ENCODE measurements at places on chromosomes 16 and 17.

DNA sequence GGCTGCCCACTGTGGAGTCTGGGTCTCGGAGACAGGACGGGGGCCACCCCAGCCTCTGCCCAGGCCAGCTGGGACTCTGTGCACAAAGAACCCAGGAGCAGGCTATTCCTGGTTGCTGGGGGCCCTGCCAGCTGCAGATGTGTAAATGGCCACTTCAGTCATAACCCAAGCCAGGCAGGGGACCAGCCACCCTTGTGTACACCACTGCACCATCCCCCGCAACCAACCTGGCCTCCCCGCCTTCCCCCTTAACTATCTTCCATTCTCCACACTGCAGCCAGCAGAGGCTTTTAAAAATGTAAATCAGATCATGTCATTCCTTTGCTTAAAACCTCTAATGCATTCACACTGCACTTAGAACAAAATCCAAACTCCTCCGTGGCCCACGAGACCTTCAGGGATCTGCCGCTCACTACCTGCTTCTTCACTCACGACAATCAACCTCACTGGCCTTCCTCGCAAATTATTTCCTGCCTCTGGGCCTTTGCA lies 28.3 kb downstream of the RTN4RL1 start:
- ATAC-seq: no peak

- ATAC-seq: no peak
Measured at GRCh38 chr16:4264546-4264945, 8.3 kb downstream of the TFAP4 start.

- no peak for ATAC-seq
Measured at GRCh38 chr17:21174713-21175112, 39.2 kb downstream of the TMEM11 start.

DNA sequence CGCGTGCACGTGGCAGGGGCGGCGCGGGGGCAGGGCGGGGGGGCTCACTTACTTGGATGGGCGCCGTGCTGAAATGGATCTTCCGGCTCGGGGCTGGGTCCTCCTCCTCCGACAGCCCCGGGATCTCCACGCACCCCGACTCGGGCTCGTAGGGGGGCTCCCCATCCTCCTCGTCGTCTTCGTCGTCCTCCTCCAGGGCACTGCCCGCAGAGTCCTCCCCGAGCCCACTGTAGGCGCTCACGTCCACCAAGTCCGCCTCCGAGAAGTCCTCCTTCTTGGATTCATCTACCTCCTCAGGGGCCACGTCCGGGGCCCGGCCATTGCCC lies 1.4 kb downstream of the PPP1R9B start:
- ATAC-seq: no peak

- no peak for ATAC-seq
Measured at GRCh38 chr16:47646914-47647313, 185.8 kb downstream of the PHKB start.

- peak; percentile 40 for ATAC-seq
Measured at GRCh38 chr17:59425085-59425931, 93.9 kb downstream of the YPEL2 start.

DNA sequence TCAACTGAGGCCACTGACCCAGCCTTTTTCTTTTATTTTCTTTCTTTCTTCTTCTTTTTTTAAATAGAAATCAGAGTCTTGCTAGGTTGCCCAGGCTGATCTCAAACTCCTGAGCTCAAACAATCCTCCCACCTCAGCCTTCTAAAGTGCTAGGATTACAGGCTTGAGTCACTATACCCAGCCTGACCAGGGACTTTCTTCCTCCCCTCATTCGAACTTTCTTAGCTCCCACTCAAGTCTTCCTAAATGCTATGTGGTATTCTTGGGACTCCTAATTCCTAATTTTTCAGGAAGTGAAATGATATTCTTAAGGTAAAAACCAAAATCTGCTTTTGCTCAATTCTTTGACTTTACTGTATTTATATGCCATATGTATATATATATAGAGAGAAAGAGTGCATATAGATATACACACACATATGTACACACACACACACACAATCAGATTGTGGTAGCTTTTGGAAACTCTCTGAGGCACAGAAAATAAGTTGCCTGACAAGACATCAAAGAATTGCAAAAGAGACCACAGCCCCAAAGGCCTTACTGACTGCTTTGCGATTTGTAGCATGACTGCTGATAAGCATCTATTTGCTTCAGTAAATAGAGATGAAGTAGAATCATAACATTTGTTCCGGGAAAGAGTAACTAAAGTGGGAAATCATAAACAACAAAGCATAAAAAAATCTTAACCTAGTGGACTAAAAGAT lies 9.5 kb upstream of the AMZ2 start:
- ATAC-seq: no peak

DNA sequence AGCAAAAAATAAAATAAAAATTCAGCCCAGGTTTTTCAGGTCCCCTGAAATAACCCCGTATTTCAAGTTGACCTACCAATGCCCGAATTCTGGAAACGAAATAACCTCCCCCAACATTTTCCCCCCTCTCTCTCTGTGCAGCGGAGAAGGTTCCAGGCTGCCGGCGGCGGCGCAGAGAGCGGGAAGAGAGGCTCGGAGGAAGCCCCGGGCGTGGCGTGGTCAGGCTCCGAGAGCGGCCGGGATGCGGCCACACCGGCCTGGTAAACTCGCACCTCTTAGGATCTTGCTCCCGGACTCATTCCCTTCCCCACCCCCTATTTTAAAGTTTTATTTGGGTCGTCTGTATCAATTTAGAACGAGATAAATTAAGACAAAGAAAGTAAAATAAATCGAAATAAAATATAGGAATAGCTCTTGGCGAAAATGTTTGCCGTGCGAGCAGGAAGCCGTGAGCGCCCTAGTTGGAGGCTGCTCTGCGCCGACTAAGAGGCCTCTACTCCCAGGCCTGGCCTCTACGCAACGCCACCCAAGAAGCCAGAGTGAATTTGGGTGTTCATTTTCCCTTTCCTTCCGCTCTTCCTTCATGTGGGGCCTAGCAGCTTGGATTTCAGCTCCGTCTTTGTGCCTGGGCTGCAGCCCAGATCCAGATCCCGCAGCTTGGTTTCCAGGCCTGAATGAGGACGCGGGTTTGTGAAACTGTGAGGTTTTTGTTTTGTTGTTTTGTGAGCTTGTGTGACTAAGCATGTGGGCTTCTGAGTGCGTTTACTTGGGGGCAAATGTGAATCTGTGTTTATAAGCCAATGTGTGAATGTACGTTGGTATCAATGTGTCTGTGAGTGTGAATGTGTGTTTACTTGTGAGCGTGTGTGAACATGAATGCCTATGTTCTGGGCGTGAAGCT lies 1.5 kb upstream of the HOXB6 start:
- no peak for ATAC-seq

- no peak for ATAC-seq
Measured at GRCh38 chr16:31131416-31131815, 4.1 kb downstream of the PRSS8 start.

DNA sequence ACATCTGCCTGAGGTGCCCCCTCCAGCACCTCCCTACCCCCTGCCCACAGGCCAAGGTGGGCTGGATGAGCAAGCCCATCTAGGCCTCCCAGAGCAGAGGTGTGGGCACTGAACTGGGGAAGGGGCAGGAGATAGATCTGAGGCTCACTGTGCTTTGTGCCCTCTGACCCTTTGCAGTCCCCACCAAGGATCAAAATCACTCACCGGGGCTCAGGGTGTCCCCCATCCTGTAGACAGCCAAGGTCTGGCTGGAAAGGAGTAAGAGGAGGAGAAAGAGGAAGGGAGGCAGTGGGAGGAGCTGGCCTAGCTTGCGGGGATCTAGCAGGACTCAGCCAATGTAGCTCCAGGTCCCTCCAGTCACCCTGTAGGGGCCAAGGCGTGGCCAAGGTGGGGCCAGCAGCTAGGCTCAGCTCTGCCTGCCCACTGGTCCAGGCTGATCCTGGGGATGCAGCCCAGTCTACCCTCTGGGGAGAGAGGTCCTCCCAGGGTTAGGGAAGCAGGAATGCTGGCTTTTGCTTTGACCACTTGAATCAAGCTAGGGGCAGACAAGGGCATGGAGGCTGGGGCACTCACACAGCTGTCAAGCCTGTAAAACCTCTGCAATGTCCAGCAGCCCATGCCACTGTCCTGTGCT lies 1.8 kb downstream of the SLC12A4 start:
- no peak for ATAC-seq

DNA sequence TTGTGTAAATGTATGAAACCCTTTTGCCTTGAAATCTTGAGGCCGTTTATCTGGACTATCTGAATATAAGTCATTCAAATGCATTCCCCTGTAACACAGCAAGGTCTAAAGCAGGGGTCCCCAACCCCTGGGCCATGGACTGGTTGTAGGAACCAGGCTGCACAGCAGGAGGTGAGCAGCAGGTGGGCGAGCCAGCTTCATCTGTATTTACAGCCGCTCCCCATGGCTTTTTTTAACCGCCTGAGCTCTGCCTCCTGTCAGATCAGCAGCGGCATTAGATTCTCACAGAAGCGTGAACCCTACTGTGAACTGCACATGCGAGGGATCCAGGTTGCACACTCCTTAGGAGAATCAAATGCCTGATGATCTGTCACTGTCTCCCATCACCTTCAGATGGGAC lies 24.1 kb downstream of the DNAH3 start:
- no peak for ATAC-seq

DNA sequence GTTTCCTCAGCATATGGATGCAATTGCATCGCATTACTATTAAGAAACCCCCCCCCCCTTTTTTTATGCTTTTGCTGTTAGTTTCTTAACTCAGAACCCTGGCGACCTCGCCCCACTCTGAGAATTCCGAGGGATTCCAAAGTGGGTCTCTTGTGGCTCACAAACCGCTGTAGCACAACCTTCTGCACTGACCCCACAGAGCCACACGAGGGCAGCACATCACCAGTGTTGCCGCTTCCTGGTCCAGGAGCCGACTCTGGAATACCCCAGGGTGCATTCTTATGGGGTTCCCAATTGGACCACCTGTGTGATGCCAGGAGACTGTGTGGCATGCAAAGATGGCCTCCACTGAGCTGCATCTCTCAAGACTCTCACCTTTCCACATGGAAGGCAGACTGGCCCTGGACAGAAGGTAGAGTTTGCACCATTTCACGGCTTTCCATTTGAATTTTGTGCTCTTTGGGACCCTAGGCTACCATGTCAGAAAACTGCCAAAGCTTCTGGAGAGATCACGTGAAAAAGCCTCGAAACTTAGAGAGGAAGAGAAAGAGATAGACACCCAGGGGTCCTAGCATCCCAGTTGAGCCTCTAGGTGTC lies 432.7 kb upstream of the ASIC2 start:
- ATAC-seq: no peak

DNA sequence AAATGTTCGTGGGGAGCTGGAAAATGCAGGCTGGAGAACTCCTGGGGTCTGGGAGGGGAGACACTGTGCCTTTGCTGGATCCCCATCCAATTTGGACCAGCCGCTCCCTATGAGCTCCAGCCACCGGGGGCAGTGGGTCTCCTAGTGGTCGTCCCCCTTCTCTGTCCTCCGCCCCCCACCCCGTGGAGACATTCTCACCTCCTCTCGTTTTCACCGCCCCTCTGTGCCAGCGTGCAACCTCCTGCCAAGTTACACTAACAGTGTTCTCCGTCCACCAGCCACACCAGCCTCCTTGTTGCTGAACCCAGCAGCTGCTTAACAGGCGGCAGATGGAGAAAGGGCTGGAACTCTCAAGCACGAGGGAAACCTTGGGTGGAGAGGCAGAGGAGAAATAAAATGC lies 67.4 kb upstream of the SOX9 start:
- no peak for ATAC-seq

GRCh38 chr17:28946239-28946638 lies 5.1 kb downstream of the PHF12 start:
- no peak for ATAC-seq

DNA sequence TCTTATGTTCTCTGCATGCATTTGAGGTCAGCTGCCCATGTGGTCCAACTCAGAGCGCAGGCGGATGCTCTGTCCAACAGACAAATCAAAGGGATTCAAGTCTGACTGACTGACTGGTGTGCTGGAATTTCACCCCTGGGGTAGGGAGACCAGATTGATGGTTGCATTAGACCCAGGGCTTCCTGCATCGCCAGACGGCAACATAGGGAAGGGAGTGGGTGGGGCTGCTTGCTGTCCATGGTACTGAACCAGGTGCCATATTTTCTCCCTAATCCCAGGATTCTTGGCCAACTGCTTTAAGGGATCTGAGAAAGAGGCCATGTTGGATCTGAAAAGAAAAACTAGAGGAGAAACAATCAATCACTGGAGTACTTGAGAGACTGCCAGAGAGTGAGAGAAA lies 332.0 kb downstream of the XYLT1 start:
- no peak for ATAC-seq

DNA sequence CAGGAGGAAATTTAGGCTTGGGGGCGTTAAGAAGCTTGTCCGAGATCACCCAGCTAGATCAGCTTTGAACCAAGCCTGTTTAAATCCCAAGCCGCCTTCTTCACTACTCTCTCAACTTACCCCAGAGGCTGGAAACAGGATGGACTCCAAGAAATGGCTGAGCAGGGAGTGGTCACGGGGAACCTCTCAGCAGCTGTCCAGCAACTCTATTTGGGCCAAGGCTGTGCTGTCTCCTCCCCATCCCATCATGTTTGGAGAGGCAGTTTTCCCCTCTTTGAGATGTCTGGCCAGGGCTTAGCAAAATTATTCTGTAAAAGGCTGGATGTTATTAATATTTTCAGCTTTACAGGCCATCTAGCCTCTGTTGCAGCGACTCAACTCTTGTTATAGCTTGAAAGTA lies 305.7 kb downstream of the RBFOX1 start:
- no peak for ATAC-seq

GRCh38 chr17:79272666-79273219 lies 198.1 kb downstream of the ENGASE start:
- ATAC-seq: no peak

DNA sequence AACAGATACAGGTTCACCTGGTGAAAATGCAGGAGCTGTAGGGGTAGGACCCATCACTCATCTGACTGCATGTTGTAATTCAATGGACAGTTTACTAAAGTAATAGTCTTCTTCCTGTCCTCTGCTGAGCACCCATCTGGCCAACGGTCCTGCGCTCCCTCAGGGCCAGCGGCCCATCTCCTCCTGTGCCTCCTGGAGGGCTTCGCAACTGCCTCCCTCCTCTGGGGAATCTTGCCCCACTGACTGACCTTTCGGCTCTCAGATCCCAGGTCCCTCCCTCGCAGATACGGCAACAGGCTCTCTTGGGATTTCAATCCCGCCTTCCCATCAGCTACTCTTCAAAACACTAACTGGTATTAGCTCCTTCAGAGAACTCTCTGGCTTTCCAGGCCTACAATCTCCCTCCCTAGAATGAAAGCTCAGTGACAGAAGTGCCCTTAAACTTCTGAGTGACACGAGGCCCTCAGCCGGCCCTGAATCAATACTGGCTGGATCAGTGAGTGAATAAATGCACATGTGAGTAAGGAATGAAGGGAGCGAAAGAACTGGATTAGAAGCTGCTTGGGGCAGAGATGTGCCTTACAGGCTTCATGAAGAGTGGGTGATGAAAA lies 1.3 kb downstream of the PEMT start:
- no peak for ATAC-seq

- no peak for ATAC-seq
Measured at GRCh38 chr17:77649717-77650211, 308.7 kb upstream of the TNRC6C start.

DNA sequence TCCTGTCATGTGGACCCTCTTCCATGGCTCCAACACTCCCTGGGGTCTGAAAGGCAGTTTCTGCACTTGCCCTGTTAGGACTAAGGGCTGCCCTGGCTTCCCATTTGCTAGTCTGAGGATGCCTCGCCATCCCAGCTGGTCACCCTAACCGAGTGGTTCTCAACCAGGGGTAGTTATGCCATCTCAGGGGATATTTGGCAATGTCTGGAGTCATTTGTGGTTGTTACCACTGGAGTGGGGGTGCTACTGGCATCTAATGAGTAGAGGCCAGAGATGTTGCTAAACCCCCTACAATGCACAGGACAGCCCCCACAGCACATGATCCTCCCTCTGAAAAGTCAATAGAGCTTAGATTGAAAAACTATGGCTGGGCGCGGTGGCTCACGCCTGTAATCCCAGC lies 26.9 kb upstream of the CDH1 start:
- ATAC-seq: peak; percentile 22
